Subcutaneous adipose tissue (tissue), 4 donors: ENCODE measurements at places on chromosomes 4 and X. TPM values are rescaled to one million over a fixed set of nuclear protein-coding genes. Genes with fewer than 3 reads are reported as not detected.

The SHROOM2 gene
- total RNA-seq, result 0.44 TPM

The RPL34 gene
- total RNA-seq, result 937 TPM

The FATE1 gene
- not detected for total RNA-seq

The ARMCX4 gene
- total RNA-seq, result 11.9 TPM

The MCTS1 gene
- total RNA-seq, result 14.9 TPM

The MTHFD2L gene
- total RNA-seq, result 19.4 TPM

The PNCK gene
- 2.6 TPM for total RNA-seq

The HHIP gene
- total RNA-seq, result 0.38 TPM

The COL25A1 gene
- 4.9 TPM for total RNA-seq

The PABPC4L gene
- total RNA-seq, result 1.3 TPM

The FHDC1 gene
- 0.44 TPM for total RNA-seq

The NUP62CL gene
- total RNA-seq, result not detected
